ENCODE measurements at places on chromosomes 4 and X.

GRCh38 chrX:40893251-40893910, 158.0 kb upstream of the MED14 start:
- no peak for DNase-seq

- no peak for DNase-seq
Measured at GRCh38 chr4:25425361-25425760, 48.3 kb downstream of the ANAPC4 start.

DNA sequence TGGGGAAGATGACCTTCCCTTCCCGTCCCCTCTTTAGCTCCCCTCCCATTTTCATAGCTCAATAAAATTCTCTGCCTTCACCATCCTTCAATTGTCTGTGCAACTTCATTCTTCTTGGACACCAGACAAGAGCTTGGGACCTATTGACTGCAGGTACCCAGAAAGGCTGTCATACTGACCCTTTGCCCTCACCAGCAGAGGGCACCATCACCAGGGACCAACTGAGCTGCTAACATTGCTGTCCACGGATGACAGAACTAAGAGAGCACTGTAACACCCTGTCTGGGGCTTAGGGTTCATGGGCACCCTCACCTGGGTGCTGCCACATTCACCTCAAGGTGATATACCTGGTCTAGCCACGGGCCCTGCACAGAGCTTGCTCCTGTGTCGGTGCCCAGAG, 141.3 kb upstream of the VCX3B start:
- DNase-seq = no peak

DNA sequence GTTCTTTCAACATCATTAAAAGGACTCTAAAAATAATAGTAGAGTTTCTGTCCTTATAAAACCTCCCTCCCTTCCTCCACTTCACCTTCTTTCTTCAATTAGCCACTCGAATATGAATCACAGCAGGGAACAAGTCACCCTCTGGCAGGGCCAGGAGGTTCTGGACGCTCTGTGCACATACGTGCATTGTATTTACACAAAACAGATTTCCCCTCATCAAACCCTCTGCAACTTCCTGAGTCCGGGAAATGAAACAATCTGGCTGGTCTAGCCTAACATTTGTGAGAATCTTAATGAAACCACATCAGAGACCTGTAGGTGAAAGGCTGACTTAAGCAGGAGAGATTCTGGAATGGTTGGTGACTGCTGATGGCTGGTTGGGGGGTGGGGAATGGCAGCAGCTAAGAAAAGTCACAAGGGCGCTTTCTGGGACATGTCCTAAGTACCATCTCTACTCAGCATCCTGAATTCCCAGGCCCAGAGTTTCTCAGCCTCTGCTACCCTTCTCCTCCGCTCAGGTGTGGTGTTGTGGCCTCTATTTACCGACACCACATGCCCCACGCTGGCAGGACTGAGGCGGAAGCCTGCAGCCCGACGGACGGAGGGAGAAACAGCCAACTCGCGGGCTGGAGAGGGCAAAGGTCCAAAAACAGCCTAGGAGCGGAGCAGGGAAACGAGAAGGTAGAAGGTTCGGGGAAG, 1.0 kb downstream of the ZDHHC9 start:
- no peak for DNase-seq

DNA sequence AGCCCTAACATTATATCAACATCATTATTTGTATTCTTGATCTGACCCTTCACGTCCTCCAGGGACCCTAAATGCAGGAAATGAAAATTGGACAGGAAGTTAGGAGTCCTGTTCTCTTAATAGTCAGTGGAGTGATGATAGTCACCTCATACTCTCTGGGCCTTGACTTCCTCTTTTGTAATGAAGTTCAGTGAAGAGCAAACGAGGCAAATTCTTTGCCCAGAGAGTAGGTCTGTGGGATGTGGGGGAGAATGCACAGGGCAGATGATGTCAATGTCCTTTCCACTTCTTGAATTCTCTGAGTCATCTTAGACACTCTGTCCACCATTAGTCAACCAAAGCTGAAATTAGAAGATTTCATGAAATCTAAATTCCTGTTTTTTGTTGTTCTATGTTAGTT, 17.1 kb upstream of the GPRIN3 start:
- DNase-seq = no peak

DNA sequence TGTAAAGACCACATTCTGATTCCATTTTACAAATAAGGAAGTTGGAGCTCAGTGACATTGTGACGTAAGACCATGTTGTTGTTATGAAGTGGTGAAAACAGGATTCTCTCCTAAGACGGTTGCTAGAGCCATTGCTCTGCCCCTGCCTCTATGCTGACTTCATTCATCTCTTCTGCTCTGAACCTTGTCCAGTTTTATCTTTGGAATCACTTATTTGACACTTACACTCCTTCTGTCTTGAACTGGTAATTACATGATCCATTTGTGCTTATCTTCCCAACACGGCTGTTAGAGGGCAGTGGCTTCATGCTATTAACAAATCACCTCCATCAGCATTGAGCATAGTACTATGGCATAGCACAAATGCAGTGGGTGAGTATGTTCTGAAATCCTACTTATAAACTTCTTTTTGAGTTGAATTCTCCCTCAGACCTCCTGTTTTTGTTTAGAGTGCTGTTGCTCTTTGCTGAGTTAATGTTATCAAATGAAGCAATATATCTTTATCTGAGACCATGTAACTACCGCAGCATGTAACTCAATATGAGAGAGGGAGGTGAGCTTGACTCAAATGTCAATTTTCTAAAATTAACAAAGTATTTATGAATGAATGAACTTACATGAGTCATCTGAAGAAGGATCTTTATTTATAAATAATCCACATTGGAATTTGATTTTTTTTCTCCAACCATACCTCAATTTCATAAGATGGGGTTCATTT, 177.8 kb downstream of the RASL11B start:
- DNase-seq = no peak

DNA sequence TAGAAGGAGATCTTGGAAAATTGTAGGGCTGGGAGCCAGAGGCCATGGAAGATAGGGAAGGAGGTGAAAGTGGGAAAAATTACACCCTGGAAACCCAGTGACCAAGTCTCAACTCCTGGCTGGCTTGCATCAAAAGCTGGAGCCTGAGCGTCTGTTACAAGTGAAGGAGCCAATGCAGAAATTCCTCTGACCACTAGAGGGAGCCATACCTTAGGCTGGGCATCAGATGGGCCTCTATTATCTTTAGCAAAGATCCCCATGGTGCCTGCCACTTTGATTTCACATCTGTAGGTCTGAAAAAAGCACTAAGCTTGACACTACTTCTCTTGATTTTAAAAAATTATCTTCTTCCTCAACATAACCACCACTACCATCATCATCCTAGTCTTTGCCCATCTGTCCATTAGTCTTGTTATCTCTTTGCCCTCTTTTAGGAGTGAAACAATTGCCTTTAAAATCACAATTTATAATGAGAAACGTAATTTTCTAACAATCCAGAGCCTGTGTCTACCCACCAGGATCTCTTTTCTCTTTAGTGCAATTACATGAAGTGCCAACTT, 62.9 kb downstream of the ANAPC4 start:
- DNase-seq = no peak

DNA sequence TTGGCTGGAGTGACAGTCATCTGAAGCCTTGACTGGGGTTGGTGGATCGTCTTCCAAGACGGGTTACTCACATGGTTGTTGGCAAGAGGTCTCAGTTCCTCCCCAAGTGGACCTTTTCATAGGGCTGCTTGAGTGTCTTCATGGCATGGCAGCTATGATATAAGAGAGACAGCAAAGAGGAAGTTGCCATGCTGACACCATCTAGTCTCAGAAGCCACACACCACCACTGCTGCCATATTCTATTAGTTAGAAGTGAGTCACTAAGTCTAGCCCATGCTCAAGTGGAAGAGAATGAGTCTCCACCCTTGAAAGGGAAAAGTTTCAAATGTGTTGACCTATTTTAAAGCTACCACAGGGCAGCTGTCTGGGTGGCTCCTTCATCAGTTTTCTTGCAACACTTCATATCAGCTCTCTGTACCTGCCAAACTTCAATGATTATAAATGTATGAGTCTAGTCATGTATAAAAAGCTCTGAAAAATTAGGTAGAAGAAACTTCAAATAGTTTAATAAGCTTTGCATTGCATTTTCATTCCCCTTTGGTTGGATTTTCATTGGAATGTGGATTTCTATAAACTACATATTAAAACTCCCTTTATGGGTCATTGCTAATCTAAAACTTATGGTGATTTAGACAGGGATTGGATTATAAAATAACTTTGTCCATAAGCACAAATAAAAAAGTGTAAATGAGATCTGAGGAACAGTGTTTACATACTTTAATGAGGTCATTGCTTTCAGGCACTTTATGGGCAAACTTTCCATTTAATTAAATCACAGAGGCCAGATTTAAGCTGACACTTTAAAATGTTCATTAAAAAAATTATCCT, 68.0 kb upstream of the ATXN3L start:
- DNase-seq = no peak

GRCh38 chr4:156892805-156893204, 78.8 kb downstream of the PDGFC start:
- no peak for DNase-seq

DNA sequence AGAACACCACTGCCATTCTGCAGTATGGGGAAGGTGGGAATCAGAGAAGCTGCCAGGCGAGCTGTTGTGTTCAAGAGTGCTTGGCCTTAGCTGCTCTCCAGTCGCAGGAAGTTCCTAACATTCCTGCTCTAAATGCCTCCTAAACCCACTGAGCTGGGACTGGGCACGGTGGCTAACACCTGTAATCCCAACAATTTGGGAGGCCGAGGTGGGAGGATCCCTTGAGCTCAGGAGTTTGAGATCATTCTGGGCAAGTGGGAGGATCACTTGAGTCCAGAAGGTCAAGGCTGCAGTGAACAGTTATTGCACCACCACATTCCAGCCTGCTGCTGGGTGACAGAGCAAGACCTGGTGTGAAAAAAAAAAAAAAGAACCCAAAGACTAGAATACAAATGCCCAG, 690.3 kb upstream of the FAM241A start:
- DNase-seq = no peak

- DNase-seq = no peak
Measured at GRCh38 chrX:85836868-85837267, 210.5 kb downstream of the CHM start.

DNA sequence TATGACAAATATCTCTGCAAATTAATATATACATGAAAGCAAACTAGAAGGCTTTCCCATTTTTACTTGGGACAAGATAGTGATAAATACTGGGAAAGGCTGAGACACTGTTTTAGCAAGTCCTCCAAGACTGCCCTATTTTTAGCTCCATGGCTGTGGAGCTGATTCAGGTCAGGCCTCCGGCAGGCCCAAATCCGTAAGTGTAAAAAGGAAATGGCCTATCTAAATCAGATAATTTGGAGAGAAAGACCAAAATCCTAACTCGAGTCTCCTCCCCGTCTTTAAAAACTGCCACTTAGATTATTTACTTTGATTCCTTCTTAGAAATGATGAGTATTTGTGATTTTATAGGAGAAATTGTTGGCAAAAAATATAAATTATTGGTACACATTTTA, 2.9 kb downstream of the OTUD4 start:
- no peak for DNase-seq

GRCh38 chrX:21766101-21766500, 8.2 kb upstream of the SMPX start:
- no peak for DNase-seq

DNA sequence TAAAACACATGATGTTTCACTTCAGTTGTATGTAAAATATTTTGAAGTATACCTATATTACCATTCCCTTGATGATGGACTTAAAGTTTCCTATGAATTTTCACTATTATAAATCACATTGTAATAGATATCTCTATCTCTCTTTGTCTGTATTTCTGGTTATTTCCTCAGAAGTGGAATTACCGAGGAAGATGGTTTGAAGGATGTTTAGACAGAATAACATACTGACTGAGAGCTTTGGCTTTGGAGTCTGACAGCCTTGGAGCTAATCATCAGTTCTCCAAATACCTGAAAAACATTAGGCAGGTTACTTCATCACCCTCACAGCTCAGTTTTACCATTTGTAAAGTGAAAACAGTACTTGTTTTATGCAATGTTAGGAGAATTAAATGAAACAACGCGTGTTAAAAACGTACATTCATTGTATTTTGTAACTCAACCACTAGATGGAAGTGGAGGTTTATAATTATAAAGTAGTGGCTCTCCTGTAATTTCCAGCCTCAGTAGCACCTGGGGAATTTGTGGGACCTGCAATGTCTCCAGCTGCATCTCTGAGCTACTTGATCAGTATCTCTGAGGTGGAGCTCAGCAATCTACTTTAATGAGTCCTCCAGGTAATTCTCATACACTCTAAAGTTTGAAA, 14.3 kb downstream of the JCHAIN start:
- DNase-seq = no peak

DNA sequence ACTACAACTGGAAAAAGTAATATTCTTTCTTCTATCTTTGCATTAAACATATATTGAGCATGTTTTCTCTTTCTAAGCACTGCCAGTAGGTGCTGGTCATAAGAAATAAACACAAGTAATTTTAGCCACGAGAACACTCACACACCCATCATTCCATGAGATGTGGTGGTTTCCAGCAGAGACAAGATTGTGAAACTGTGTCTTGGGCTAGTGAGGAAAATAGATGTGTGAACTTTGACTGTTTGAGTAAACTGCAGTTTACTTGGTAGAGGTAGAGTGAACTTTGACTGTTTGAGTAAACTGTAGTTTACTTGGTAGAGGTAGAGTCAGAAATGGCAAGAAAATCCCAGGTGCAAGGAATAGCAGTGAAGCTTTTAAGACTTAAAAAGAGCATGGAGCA, 300.9 kb upstream of the HS3ST1 start:
- no peak for DNase-seq

- DNase-seq = no peak
Measured at GRCh38 chr4:147138171-147138570, 192.5 kb upstream of the TTC29 start.
